Upper lobe of left lung (tissue), 6 donors: ENCODE measurements at places on chromosomes 2 and 18. TPM values are rescaled to one million over a fixed set of nuclear protein-coding genes. Genes with fewer than 3 reads are reported as not detected.

DNA sequence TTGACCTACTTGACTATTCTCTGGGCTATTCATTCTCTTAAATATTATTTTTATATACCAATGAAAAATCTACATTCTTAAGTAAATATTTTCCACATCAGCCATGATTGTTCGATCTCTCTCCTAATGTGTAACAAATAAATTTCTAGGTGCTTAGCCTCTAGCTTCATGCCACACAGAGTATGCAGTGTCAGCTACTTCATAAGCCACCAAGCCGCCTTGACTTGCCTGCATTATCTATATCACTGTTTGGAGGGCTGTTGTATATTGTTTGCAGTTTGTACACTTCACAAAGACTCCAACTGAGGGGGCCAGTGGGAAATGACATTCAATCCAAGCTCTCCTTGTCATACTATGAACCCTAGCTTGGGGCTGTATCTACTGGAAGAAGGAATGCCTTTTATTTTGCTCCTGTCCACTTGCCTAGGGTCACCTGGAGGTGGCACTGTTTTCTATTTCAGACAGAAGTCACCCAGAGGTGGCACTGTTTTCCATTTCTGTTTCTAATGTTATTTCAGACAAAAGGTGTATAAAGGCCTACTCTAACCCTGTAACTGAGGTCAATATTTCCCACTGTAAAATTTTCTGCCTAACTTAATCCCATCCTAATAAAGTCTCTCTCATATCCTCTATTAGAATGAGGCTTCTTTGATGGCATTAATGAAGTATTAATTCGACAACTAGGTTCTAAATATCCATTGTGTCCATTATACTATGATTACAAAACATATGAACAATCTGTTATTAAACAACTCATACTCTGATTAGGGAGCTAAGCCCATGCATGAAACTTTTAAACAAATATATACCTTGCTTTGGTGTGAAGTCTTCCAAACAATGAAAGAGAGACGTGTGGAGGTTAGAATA is 36.4 kb downstream of the COL5A2 start:
- H3K27me3 ChIP-seq, result no peaks in the 10 kb centered on the region
- H3K4me1 ChIP-seq, result no peaks in the 10 kb centered on the region
- peak; percentile 35 for DNase-seq
- H3K36me3 ChIP-seq, result no peaks in the 10 kb centered on the region
- no peak overlapping the region for H3K27ac ChIP-seq

GRCh38 chr2:113157118-113157896 is 16.5 kb upstream of the PSD4 start:
- H3K27ac ChIP-seq, result peak overlapping the region; percentile 84
- H3K4me1 ChIP-seq, result peaks cover 12% of the 10 kb centered on the region
- peak; percentile 71 for DNase-seq
- no peaks in the 10 kb centered on the region for H3K36me3 ChIP-seq
- H3K4me3 ChIP-seq, result peak overlapping the region; percentile 64

DNA sequence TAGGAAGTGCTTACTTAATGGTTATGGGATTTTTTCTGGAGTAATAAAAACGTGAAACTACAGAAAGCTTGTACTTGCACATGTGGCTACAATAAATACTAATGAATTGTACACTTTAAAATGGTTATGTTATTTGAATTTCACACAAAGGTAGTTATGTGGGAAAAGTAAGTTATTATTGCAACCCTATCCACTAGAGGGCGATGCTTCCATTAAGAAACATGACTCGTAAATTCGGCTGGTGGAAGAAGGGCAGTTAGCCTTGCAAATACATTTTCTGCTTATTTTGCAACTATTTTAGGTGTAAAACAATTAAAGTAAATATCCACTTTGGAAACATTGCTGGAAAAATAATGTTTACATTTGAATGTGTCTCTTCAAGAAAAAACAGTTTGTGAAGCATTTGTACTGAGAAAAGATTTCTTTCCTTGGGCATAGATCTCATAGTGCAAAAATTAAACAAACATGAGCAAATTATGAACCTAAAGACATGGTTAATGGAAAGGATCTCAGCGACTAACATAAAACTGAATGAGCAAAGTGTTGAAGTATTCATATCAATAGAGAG is 68.1 kb upstream of the CSRNP3 start:
- no peaks in the 10 kb centered on the region for H3K4me1 ChIP-seq
- DNase-seq, result no peak
- no peaks in the 10 kb centered on the region for H3K36me3 ChIP-seq
- no peak overlapping the region for H3K27ac ChIP-seq

The GRB14 gene
- 2.7 TPM for total RNA-seq

DNA sequence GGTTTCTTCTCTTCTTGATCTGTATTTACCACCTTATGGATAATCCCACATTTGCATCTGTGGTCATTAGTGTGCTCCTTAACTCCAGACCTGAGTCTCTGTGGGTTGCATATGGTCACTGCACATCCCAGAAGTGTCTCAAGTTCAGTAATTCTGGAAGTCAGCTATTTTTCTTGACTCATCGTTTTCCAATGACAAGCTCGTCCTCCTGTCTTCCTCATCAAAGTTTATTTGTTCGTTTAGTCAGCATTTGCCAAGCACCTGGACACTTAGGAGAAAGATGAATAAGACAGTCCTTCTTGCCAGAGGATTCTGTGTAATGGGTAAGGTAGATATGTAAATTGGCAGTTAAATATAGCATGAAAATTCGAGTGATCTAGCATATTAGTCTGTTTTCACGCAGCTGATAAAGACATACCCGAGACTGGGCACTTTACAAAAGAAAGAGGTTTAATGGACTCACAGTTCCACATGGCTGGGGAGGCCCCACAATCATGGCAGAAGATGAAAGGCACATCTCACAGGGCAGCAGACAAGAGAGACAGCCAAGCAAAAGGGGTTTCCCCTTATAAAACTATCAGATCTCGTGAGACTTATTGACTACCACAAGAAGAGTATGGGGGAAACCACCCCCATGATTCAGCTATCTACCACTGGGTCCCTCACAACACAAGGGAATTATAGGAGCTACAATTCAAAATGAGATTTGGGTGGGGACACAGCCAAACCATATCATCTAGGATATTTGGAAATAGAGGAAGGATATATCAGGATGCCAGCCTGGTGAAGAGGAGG is 19.4 kb downstream of the FASTKD2 start:
- no peaks in the 10 kb centered on the region for H3K27me3 ChIP-seq
- no peaks in the 10 kb centered on the region for H3K4me1 ChIP-seq

GRCh38 chr2:200453853-200454534 is 55.9 kb downstream of the KCTD18 start:
- H3K27ac ChIP-seq, result no peak overlapping the region
- peaks cover 18% of the 10 kb centered on the region for H3K4me1 ChIP-seq
- no peak for DNase-seq

The MEX3C gene
- total RNA-seq, result 17.8 TPM

- H3K27ac ChIP-seq, result no peak overlapping the region
- peaks cover 99% of the 10 kb centered on the region for H3K36me3 ChIP-seq
- H3K4me1 ChIP-seq, result peaks cover 20% of the 10 kb centered on the region
- no peak overlapping the region for H3K4me3 ChIP-seq
- no peaks in the 10 kb centered on the region for H3K27me3 ChIP-seq
- no peak for DNase-seq
Observed at GRCh38 chr2:216133397-216133796, 24.2 kb downstream of the XRCC5 start.

DNA sequence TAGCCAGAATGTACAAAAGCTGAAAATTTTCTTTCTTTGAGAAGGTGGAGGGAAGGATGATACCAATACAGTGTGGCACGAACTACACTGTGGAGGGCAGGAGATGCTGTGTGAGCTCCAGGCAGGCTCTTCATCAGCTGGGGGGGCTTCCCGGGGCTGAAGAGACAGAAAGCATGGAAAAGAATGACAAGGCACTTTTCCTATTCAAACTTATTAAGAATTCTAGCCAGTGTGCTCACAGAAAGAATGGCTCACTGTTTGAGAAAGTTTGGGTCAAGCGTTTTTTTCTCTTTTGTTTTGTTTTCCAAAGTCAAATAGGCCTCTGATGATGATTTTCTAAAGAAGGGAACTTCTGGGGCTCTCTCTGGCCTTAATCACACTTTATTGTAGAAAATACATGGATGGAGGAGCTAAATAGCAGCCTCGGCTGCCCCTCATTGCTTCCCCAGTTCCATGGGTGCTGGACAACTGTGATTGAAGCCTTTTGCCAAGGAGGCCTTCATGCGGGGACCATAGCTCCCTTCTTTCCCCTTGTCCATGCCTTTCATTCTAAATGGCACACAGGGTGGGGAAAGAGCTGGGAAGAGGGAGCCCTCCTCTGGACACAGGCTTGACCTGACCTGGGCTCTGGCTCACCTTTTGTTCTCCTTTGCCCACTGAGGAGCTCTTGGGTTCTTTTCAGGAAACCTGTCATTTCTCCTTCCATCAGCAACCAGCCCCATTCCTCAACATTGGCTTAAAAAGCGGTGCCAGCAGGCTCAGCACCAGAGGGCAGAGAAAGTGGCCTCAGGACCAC is 130.6 kb downstream of the TDRD15 start:
- no peak overlapping the region for H3K27ac ChIP-seq
- H3K36me3 ChIP-seq, result no peaks in the 10 kb centered on the region
- H3K4me1 ChIP-seq, result no peaks in the 10 kb centered on the region
- no peak for DNase-seq
- H3K27me3 ChIP-seq, result no peaks in the 10 kb centered on the region

DNA sequence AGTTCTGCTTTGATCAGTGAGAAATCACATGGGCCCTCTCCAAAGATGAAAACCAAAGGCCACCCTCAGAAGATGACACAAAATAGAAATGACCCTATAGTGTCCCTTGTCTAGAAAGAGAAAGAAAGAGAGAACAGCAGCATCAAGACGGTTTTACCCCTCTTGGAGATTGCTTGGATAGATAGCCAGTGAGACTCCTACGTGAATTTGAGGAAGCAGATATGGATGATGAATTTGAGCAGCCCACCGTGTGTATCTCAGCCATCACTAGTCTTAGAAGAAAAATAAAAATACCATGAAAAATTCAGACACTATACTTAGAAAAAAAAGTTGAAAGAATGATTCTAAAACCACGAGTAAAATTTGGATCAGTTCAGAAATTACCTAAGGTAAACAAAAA is 329.1 kb upstream of the CNTNAP5 start:
- H3K4me1 ChIP-seq, result no peaks in the 10 kb centered on the region
- no peaks in the 10 kb centered on the region for H3K27me3 ChIP-seq
- DNase-seq, result no peak
- H3K36me3 ChIP-seq, result no peaks in the 10 kb centered on the region

DNA sequence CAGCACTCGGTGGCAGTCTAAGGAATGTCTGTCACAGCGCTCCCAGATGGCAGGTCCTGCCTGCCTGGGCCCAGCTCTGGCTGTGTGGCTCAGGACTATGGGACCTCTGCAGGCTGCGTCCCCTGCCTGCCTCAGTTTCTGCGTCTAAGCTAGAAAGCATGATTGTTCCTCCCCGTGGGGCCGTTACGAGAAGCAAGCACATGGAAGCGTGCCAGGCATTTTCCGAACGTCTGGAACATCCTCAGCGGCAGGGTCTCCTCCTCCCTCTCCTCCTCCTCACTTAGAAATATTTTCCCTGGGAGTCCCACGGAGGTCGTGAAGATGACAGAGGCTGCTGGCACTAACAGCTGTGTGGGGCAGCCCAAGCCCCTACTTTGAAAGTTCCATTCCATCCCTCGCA is 43.3 kb downstream of the LRRFIP1 start:
- peak overlapping the region; percentile 37 for H3K27ac ChIP-seq
- no peak for DNase-seq
- H3K4me3 ChIP-seq, result no peak overlapping the region
- H3K27me3 ChIP-seq, result no peaks in the 10 kb centered on the region
- peaks cover 31% of the 10 kb centered on the region for H3K4me1 ChIP-seq

DNA sequence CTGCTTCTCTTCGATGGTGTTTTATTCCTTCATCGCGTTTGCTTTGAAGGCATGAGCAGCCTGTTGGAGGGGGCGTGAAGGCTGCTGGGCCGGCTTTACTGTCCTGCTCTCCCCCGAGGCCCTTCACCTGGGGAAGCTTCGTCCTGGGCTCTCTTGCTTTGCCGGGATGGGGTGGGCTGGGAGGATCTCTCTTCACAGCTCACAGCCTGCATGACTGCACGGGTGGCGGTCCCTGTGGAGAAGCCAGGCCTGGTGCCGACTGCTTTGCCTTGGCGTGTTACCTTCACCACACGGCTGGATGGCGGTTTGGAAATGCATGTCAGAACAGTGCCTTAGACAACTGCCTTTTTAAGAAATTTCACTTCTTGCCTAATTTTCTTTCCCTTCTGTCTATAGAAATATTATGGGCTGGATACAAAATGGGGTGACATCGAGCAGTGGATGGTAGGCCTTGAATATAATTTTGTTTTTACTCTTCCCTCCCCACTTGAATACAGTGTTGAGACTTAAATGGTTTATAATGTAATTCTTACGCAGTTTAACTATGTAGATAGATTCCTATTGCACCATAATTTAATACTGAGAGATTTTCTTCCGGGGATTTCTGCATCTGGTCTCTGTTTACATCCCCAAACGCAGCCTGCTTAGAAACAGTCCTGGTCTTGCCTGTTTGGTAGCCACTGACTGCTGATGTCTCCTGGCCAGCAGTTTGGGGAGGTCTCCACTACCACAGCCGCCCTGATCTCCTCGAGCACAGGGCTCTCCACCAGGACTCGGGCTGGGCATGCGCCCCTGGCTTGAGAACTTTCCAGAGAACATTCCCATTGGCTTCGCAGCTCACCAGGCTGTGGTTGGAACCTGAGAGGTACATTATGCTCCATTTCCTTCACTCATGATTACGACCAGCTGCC is 81.0 kb upstream of the RBM44 start:
- H3K4me3 ChIP-seq, result no peak overlapping the region
- no peak overlapping the region for H3K27ac ChIP-seq
- H3K4me1 ChIP-seq, result peaks cover 31% of the 10 kb centered on the region
- no peak for DNase-seq
- peaks cover 4% of the 10 kb centered on the region for H3K36me3 ChIP-seq
- H3K27me3 ChIP-seq, result no peaks in the 10 kb centered on the region

DNA sequence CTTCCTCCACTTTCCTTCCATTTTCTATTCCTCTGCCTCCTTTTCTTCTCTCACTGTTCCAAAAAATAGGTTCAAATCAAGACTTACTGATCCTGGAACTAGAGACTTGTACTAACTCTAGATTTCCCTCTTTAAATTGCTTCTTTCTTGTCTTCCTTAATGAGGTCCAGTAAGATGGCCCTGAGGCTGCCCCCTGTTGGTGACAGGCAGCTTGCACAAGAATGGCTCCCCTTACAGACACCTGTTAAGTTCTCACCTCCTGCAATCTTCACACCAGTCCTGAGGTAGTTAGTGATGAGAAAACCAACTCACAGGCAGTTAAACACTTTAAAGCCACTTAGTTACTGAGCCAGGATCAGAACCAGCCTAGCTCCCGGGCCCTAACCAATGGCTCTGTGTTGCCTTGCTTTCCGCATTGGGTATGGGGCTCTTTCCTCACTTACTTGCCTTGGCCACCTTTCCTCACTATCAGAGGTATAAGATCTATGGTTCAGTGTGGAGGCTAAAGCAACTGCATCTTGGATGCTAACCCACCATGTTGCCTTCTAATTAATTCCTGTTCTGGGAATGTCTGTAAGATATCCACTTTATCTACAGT is 130.6 kb downstream of the AKAIN1 start:
- DNase-seq, result no peak
- no peaks in the 10 kb centered on the region for H3K27me3 ChIP-seq
- no peak overlapping the region for H3K4me3 ChIP-seq
- H3K27ac ChIP-seq, result no peak overlapping the region
- no peaks in the 10 kb centered on the region for H3K4me1 ChIP-seq

The DHX57 gene
- 45.1 TPM for total RNA-seq

The ZEB2 gene
- 149 TPM for total RNA-seq
